ENCODE measurements at places on chromosomes 2 and 18.
A peak's percentile ranks its signal among the peaks of the same experiment; 100 is the strongest.

- DNase-seq = no peak
Measured at GRCh38 chr2:214328941-214329340, 81.9 kb upstream of the VWC2L start.

DNA sequence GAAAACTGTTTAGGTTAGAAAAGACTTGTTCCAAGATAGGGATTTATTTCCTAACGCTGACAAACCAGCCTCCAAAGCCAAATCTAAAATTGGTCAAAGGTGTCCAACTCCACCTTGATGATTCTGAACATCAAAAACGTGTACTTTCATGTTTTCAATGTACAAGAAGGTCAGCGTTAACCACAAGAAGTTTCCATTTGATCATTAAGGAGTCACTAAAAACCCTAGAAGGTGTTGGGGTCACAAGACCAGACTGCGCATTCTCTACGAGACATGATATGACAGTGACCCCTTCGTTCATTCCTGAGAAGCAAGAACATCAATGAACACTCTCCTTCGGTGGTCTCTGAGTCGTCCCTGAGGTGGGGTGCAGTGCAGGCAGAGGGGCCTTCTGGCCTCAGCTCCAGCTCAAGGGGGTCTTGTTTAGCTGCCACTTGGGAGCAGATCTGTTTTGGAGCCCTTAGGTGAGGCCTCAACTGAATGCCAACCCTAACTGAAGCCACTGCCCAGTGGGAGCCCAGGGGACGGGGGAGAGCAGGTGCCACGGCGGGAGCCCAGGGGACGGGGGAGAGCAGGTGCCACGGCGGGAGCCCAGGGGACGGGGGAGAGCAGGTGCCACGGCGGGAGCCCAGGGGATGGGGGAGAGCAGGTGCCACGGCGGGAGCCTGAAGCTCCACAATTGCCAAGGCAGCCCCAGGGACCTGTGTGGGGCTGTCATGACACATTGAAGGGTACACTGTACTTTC lies 55.2 kb downstream of the PARD6G start:
- no peak for DNase-seq

GRCh38 chr2:106062627-106063026 lies 131.5 kb downstream of the UXS1 start:
- DNase-seq = no peak

DNA sequence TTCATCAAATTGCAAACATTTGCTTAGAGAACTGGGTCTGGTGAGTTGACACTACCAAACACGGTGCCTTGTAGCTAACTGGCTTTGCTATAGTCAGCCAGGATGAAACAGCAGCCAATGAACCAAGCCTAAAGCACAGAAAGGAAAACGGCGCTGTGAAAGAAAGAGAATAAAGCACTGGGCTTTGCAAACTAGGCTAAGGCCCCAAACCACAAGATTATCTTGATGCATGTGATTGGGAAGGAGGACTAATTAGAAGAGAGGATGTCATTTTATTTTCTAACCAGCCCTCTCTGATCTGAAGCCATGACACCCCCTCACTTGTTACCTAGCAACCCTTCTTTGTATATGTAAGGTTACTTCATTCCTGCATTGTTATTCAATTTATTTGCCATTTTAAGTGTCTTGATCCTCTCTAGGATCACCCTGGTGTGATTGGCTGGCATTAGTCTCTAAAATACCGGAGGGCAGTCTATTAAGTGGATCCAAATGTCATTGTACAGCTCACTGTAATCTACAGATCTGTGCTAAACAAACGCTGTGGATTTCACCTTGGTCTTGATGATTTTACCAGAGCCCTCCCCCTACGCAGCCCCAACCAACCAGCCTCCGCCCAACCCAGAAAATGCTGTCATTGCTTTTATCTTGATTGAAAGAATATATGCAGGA lies 395.4 kb upstream of the ACVR2A start:
- no peak for DNase-seq

- no peak for DNase-seq
Measured at GRCh38 chr2:235006986-235007385, 55.2 kb downstream of the SH3BP4 start.

GRCh38 chr2:20313659-20314058 lies 37.0 kb downstream of the PUM2 start:
- no peak for DNase-seq

DNA sequence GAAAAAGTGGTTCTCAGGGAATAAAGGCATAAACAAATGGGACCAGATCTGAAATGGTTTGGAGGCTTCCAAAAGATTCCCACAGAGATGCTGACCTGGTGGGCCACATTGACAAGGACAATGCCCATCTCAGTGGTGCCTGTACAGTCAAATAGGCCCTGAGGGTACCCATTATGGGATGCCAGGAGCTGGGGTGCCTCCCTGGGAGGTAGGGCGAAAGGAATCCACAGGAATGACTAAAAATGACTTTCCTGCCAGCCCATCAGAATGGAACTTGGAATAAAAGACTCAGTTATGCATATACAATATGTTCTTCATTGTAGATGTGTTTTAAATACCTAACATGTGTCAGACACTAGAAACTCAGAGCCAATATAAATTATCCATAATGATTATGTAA lies 248.5 kb downstream of the RNF144A start:
- DNase-seq = no peak

GRCh38 chr2:212644195-212644837 lies 105.7 kb upstream of the ERBB4 start:
- DNase-seq = no peak

- DNase-seq = no peak
Measured at GRCh38 chr2:197077336-197077735, 150.8 kb upstream of the PGAP1 start.

DNA sequence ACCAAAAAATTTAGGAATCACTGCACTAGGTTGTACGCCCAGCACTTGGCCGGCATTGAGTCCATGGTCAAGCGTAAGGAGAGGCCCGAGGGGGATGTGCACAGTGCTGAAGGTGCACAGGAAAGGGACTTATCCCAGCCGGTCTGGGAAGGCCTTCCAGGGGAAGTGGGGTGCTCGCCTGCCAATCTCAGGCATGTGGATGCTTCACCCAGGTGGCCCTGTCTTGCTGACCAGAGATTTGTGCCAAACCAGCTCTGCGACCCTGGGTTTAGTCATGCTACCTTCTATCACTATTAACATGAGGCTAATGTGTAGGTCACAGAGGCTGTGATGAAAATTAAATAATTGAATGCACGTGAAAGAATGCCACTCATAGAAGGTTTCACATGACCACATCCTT lies 1.7 kb upstream of the ITM2C start:
- DNase-seq = no peak

DNA sequence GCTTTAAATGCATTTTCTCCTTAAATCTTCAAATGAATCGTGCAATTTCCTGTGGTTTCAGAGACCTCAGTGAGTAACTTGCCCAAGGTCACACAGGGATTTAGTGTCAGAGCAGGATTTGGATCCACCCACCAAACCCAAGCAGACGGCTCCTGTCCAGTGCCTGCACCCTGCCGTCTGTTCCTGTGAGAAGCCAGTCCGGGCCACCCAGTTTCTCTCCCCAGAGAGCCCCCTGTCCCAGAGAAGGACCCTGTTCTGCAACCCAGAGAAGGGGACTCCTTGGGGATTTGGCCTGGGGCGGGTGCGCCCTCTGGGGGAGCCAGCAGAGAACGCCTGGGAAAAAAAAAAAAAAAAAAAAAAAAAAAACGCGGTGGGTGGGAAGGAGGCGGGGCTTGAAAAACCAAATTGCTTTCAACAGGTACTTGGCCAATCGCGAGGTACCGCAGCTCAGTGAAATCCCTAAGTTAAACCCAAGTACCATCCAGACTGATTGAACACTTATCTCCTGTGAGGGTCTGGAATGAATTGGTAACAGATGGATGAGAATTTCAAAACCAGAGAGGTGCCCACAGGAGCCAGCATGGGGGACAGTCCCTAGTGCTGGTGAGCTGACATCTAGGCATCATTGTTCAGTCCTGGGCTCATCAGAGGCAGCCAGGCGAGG lies 30.9 kb upstream of the REEP1 start:
- DNase-seq = no peak

GRCh38 chr2:159119652-159120257 lies 151.3 kb downstream of the TANC1 start:
- DNase-seq = no peak

DNA sequence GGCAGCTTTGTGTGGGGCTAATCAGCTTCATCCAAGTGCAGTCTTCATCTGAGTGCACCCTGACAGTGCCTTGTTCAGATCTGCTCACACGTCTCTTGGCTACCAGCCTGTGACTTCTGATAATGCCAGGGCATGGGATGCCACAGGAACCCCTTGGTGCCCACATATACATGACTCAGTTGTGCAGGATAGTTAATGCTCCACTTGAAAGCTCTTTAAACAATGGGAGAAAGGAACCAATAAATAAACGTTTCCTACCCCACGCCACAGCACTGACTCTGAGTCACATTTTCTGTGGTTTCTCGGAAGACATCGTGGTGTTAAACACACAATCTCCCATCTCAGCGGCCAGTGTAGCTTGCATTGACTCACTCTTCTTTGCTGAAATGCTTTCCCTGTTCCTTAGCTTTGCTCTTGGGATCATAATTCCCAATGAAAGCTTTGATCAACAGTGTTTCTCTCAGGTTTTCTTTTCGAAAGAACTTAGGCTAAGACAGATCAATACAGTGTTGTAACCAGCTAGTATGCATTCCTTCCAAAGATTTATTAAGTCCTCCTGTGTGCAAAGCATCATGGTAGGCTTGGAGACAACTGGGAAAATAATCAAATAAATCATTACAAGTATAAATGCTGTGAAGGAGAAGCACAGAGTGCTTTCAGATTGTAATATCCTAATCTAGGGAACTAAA lies 142.0 kb downstream of the COPS8 start:
- no peak for DNase-seq

- DNase-seq = no peak
Measured at GRCh38 chr2:7910752-7911151, 771.1 kb upstream of the ID2 start.

DNA sequence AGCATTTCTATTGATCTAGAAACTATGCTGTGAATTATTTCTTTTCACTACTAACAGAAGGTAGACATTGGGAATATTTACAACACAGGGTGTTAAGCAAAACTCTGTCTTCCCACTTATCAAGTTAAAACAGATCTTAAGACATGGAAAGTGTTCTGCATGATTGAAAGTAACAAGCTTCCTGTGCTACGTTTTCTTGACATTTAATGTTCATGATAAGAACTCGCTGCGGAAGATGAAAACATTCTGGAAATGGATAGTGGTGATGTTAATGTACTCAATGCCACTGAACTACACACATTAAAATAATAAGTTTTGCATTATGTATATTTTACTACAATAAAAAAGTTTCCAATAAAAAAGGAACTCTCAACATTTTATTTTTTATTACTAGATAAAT lies 74.4 kb upstream of the SCN7A start:
- DNase-seq = no peak

- DNase-seq = no peak
Measured at GRCh38 chr2:88212251-88212790, 42.2 kb downstream of the THNSL2 start.

DNA sequence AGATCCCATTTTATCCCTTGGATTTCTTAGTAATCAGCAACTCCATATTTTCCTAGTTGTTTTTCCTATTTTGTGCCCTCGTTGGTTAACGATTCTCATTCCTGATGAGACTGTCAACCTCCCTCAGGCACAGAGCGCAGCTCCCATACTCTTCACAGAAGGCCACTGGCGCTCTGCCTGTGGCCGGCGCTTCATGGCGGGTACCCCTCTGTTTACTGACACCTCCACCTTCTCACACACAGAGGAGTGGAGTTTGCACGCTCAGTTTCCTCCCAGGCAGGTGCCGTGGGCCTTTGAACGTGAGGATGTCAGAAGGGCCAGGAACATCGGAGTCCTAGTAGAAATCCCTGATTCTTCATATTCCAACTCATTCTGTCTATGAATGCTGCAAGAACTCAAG lies 139.0 kb downstream of the MBP start:
- no peak for DNase-seq

- DNase-seq = no peak
Measured at GRCh38 chr2:112942654-112943002, 31.7 kb downstream of the IL37 start.

GRCh38 chr2:42618972-42619371 lies 50.5 kb downstream of the MTA3 start:
- peak; percentile 26 for DNase-seq

- DNase-seq = no peak
Measured at GRCh38 chr18:79779021-79779699, 18.6 kb upstream of the KCNG2 start.
